ENCODE measurements at places on chromosomes 3 and 15.

DNA sequence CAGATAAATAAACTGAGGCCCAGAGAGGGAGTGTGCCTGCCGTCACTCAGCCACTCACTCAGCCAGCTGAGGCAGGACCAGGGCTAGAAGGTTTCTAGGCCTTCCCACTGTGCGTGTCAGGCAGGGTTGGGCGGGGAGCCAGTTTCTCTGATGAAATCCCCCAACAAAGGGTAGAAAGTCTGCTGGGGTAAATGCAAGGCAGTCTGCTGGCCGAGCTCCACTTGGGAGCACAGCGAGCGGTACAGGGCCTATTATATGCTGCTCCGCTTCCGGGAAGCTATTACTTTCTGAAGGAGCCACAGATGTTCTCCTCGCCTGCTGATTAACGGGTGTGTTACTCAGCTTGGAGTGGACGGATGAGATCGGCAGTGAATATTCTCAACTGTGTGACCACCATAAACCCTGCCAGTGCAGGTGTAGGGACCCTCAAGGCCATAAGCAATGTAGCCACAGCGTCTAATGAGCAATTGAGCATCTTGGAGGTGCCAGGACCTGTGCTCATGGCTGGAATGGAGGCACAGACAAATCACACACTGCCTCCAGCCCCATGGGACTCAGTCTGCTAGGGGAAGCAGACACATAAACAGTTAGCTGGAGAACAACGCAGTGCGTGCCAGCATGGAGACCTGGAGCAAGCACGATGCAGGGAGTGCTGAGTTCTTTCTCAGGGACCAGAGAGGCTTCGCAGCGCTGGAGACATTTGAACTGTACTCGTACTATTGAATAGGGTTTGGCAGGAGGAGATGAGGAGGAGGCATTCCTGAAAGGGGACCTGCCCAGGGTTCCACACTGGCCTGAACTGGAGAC, 42.1 kb downstream of the CORO2B start:
- peak; percentile 93 for DNase-seq
- H3K4me3 ChIP-seq: no peak overlapping the region

- no peak overlapping the region for H3K4me3 ChIP-seq
- no peaks in the 10 kb centered on the region for H3K27me3 ChIP-seq
- H3K36me3 ChIP-seq: peaks cover 5% of the 10 kb centered on the region
These were observed 19.5 kb downstream of the TKT start for GRCh38 chr3:53236112-53236841.

DNA sequence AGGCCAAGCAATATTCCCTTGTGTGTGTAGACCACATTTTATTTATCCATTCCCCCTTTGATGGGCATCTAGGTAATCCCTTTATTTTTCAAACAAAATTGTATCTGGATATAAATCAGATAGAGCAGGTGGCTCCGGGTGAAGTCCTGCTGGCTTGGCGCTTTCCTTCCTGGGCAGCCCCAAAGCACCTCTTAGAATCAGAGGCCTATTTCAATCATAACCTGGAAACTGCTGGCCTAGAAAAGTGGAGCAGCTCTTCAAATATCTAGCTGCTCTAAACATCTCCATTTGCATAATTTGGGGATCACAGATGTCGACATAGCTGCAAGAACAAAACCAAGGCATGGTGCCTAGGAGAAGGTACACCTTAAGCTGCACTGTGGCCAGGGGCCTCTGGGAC, 40.2 kb downstream of the RASGRF1 start:
- no peaks in the 10 kb centered on the region for H3K36me3 ChIP-seq
- no peak for DNase-seq
- no peak overlapping the region for H3K27ac ChIP-seq
- H3K4me3 ChIP-seq: no peak overlapping the region
- no peaks in the 10 kb centered on the region for H3K27me3 ChIP-seq

DNA sequence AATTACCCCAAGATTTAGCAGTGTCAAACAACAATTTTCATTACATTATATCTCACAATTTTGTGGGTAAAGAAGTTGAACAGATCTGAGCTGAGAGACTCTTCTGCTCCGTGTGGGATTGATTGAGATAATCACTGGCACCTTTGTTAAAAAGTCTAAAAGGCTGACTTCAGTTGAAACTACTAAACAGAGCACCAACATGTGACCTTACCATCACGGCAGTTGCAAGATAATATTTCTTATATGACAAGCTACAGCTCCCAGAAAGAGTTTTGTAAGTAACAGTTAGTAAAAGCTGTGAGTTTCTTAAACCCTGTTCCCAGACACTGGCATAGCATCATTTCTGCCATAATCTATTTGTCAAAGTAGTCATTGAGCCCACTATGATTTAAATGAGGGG, 25.0 kb downstream of the CGGBP1 start:
- peak overlapping the region; percentile 18 for H3K27ac ChIP-seq
- no peaks in the 10 kb centered on the region for H3K4me1 ChIP-seq
- H3K36me3 ChIP-seq: no peaks in the 10 kb centered on the region
- no peak for DNase-seq
- no peak overlapping the region for H3K4me3 ChIP-seq

DNA sequence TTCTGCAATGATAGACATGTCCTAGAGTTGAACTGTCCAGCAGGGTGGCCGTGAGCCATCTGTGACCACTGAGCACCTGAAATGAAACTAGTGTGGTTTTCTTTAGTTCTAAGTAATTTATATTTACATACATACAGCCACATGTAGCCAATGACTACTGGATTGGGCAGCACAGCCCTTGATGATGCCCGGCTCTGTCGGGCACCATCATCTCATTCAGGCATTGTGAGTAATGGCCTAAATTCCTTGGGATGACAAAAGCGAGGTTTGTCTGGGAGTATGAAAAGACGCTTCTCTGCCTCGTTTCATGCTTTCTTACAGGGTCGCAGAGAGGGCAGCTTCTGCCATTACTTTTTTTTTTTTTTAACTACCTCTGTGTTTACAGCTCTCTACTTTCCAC, 251.9 kb upstream of the HES1 start:
- no peaks in the 10 kb centered on the region for H3K27me3 ChIP-seq
- H3K4me3 ChIP-seq: no peak overlapping the region
- H3K4me1 ChIP-seq: no peaks in the 10 kb centered on the region
- no peak for DNase-seq
- no peak overlapping the region for H3K27ac ChIP-seq

- H3K4me1 ChIP-seq: peaks cover 16% of the 10 kb centered on the region
- no peak overlapping the region for H3K27ac ChIP-seq
- H3K27me3 ChIP-seq: no peaks in the 10 kb centered on the region
- no peak for DNase-seq
- no peak overlapping the region for H3K4me3 ChIP-seq
These were observed 31.7 kb downstream of the LIMD1 start for GRCh38 chr3:45626096-45626887.

- no peak overlapping the region for H3K27ac ChIP-seq
- H3K4me1 ChIP-seq: no peaks in the 10 kb centered on the region
- H3K4me3 ChIP-seq: no peak overlapping the region
- no peaks in the 10 kb centered on the region for H3K36me3 ChIP-seq
- no peak for DNase-seq
These were observed 49.7 kb downstream of the MAGEF1 start for GRCh38 chr3:184662187-184662586.

- H3K4me1 ChIP-seq: no peaks in the 10 kb centered on the region
- no peak for DNase-seq
- H3K4me3 ChIP-seq: no peak overlapping the region
- H3K27me3 ChIP-seq: no peaks in the 10 kb centered on the region
These were observed 55.0 kb upstream of the EPHB3 start for GRCh38 chr3:184506561-184506991.

DNA sequence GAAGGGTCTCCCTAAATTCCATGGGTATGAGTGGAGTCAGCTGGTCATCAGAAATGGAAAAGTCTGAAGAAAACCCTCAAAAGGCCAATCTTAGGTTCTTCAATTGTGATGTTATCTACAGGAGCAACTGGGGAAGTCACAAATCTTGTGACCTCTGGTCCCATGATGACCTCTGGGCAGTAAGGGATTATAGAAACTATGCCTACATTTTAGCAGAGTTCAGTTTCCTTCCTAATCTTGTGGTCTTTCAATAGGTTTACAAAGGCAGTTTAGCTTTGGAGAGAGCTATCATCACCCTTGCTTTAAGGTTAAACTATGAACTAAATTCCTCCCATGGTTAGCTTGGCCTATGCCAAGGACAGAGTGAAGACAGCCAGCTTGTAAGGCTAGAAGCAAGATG, 225.1 kb downstream of the DPH6 start:
- H3K36me3 ChIP-seq: no peaks in the 10 kb centered on the region
- no peaks in the 10 kb centered on the region for H3K4me1 ChIP-seq
- H3K4me3 ChIP-seq: no peak overlapping the region
- H3K27me3 ChIP-seq: no peaks in the 10 kb centered on the region

DNA sequence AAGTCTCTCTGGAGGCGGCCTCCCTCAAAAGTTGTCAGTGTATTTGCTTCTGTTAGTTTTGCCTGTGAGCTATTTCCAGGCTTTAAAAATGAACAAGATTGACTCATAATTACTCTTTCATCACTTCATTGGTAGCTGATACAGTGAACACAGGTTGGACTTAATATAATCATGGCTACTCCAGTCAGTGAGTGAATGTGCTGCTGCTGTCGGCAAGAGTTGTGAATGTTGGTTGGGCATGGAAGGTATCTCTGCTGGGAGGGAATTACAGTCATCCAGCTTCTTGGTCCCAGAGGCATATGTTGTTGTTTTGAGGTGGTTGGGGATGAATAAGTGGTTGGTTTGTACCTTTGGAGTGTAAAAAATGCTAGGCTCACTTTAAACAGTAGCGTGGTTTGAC, 11.5 kb downstream of the TCF12 start:
- no peak overlapping the region for H3K4me3 ChIP-seq
- peak overlapping the region; percentile 68 for H3K27ac ChIP-seq
- peaks cover 30% of the 10 kb centered on the region for H3K4me1 ChIP-seq
- H3K36me3 ChIP-seq: no peaks in the 10 kb centered on the region
- no peaks in the 10 kb centered on the region for H3K27me3 ChIP-seq

DNA sequence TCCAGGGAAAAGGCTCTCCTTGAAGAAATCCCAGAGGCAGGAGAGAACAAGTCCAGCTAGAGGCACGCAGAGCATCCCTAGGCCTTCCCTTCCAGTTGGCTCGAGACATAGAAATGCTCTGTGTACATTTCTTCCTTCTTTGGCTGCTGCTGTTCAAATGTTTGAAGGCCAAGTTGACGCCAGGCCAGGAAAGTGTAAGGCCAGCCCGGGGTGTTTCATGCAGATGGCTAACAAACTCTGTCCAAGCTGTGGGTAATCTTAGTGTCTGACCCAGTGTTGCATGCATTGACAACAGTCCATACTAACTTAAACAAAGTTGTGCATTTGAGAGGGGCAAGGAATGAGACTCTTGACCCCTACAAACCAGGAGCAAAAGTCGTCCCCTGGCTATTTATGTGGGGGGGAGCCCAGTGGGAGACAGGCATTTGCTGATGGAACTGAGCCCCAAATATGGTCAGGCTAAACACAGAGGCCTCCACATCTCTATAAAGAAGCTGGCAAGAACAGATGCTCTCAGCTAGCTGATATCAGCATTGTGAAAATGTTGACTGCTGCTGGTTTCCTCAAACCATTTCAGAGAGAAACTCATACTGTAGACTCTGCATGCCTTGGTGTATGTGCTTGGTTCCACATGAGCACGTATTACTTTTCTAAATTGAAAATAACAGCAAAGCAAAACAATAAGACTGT, 139.5 kb downstream of the ADAMTS9 start:
- H3K4me1 ChIP-seq: peaks cover 27% of the 10 kb centered on the region
- peaks cover 39% of the 10 kb centered on the region for H3K36me3 ChIP-seq
- peak overlapping the region; percentile 62 for H3K27ac ChIP-seq
- no peaks in the 10 kb centered on the region for H3K27me3 ChIP-seq

DNA sequence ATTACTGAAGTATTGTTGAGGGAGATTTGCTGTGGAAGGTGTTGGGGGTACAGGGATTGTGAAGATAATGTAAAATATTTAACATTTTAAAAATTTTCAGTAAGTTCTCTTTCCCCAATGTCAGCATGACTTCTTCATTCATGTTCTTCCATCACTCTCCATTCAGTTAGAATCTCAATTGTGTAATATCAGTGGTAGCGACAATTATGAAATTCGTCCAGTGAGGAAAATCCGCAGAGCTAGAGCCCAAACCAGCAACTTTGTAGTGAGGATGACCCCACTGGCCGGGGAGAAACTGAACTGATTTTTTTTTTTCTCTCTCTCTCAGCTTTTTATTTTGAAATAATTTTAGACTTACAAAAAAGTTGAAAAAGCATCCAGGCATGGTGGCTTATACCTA, 171.7 kb downstream of the PGPEP1L start:
- no peak overlapping the region for H3K4me3 ChIP-seq
- no peak for DNase-seq
- no peaks in the 10 kb centered on the region for H3K4me1 ChIP-seq
- H3K36me3 ChIP-seq: no peaks in the 10 kb centered on the region

DNA sequence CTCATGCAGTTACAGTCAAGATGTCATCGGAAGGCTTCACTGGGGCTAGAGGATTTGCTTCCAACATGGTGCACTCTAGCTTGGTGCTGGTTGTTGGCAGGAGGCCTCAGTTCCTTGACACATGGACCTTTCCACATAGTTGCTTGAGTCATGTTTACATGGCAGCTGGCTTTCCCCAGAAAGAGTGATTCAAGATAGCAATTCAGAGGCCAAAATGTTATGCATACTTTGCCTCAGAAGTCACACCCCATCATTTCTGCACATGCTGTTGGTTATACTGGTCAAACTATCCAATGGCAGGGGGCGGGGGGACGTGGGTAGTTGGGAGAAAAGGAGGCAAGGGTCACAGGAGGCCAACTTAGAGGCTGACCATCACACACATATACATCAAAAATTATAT, 58.7 kb downstream of the FOXB1 start:
- no peak overlapping the region for H3K27ac ChIP-seq
- H3K4me1 ChIP-seq: no peaks in the 10 kb centered on the region
- no peak overlapping the region for H3K4me3 ChIP-seq
- peaks cover 3% of the 10 kb centered on the region for H3K27me3 ChIP-seq

GRCh38 chr3:134056464-134056891, 26.8 kb upstream of the SLCO2A1 start:
- no peak for DNase-seq
- H3K4me1 ChIP-seq: peaks cover 29% of the 10 kb centered on the region
- H3K27me3 ChIP-seq: no peaks in the 10 kb centered on the region
- no peak overlapping the region for H3K4me3 ChIP-seq

- no peaks in the 10 kb centered on the region for H3K36me3 ChIP-seq
- no peak overlapping the region for H3K4me3 ChIP-seq
- H3K27me3 ChIP-seq: no peaks in the 10 kb centered on the region
- H3K27ac ChIP-seq: no peak overlapping the region
- no peaks in the 10 kb centered on the region for H3K4me1 ChIP-seq
- no peak for DNase-seq
These were observed 184.0 kb upstream of the SATB1 start for GRCh38 chr3:18609187-18609586.
